ENCODE measurements at places on chromosomes 3 and 15. TPM values are rescaled to one million over a fixed set of nuclear protein-coding genes. Genes with fewer than 3 reads are reported as not detected.

GRCh38 chr3:103653996-103654395 lies 1219.2 kb downstream of the ZPLD1 start:
- DNase-seq, result no peak
- H3K4me1 ChIP-seq, result no peaks in the 10 kb centered on the region
- H3K4me3 ChIP-seq, result no peak overlapping the region
- no peaks in the 10 kb centered on the region for H3K27me3 ChIP-seq
- no peak overlapping the region for H3K27ac ChIP-seq

Gene ZKSCAN7
- total RNA-seq, result 3.7 TPM

DNA sequence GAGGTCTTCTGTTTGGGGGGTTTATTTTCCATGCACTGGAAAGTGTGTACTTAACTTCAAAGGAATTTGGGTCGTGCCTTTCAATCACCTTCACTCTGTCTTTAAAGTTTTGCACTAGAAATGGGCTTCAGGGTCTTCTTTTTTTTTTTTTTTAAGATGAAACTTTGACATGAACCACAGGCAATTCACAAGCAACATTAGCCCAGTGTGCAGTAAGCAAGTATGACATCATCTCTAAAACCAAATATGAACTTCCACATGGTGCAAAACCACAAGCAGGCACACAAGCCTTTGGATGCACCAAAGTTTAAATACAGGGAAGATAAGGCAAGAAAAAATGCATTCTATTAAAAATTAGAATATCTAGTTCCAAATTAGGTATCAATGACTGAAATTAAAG lies 381.9 kb downstream of the ERC2 start:
- no peak for DNase-seq
- H3K4me1 ChIP-seq, result no peaks in the 10 kb centered on the region
- H3K27ac ChIP-seq, result no peak overlapping the region
- peaks cover 3% of the 10 kb centered on the region for H3K27me3 ChIP-seq
- no peak overlapping the region for H3K4me3 ChIP-seq

DNA sequence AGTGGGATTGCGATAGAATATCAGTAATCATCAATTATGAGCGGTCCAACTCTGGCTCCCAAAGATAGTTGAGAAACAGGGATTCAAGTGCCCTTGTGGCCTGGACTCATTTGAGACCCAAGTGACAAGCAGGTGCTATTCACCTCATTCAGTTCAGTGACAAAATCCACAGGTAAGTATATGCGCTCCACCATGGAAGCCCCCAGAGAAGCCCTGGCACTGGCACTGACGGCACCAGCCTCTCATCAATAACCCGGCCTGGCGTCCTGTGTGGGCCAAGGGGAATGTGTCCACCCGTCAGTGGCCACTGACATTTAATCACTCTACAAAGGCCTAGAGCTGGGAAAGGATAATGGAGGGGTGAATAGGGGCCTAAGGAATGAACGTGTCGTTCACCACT lies 117.2 kb downstream of the ADCY5 start:
- H3K4me1 ChIP-seq, result no peaks in the 10 kb centered on the region
- no peak overlapping the region for H3K4me3 ChIP-seq
- no peak for DNase-seq
- H3K27me3 ChIP-seq, result no peaks in the 10 kb centered on the region
- no peak overlapping the region for H3K27ac ChIP-seq
- no peaks in the 10 kb centered on the region for H3K36me3 ChIP-seq

Gene CCDC54
- not detected for total RNA-seq

Gene SLC22A13
- 0.64 TPM for total RNA-seq

DNA sequence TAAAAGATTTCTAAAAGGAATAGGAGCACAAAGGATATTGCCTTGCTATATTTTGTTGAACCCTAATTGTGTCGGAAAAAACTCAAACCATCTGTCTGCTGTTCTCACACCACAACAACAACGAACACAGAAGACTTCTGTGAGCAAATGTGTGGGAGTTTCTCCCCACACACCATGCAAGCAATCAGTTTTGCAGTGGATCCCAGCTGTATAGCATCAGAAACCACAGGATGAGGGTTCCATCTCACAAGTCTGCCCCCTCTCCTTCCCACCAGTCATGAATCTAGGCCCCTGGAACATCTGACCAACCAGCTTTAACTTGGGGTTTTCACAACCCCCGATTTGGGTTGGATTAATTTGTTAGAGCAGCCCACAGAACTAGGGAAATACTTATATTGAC lies 91.3 kb upstream of the SLC4A7 start:
- H3K27me3 ChIP-seq, result no peaks in the 10 kb centered on the region
- no peaks in the 10 kb centered on the region for H3K4me1 ChIP-seq
- no peak overlapping the region for H3K27ac ChIP-seq
- no peaks in the 10 kb centered on the region for H3K36me3 ChIP-seq
- no peak overlapping the region for H3K4me3 ChIP-seq

Gene PLCH1
- 14.2 TPM for total RNA-seq

Data from lung (tissue), 17 donors.